Naive B cell (primary cell): ENCODE measurements at places on chromosomes 3 and 15.
A peak's percentile ranks its signal among the peaks of the same experiment; 100 is the strongest.

DNA sequence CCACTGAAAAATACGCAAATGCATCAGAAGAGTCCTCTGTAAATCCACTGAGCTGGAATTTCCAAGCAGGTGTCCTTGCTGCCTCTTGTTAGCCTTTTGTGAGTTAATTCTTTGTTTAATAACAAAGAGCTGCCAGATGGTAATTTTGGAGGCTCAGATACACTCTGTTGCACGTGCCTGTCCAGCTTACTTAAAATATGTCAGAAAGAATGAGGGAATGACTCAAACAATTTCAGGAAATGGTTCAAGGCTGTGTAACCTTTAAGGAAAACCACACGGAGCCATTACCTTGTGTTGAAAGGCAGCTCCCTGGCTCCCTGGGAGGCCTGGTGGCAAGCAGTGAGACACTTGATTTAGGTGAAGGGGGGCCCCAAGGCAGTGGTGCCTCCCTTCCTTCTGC is 302.2 kb upstream of the CTDSPL start:
- no peak for DNase-seq

GRCh38 chr15:92655178-92655995 is at the start of gene FAM174B:
TSS of gene FAM174B (minus strand) at chr15:92655775.
- DNase-seq, result no peak

DNA sequence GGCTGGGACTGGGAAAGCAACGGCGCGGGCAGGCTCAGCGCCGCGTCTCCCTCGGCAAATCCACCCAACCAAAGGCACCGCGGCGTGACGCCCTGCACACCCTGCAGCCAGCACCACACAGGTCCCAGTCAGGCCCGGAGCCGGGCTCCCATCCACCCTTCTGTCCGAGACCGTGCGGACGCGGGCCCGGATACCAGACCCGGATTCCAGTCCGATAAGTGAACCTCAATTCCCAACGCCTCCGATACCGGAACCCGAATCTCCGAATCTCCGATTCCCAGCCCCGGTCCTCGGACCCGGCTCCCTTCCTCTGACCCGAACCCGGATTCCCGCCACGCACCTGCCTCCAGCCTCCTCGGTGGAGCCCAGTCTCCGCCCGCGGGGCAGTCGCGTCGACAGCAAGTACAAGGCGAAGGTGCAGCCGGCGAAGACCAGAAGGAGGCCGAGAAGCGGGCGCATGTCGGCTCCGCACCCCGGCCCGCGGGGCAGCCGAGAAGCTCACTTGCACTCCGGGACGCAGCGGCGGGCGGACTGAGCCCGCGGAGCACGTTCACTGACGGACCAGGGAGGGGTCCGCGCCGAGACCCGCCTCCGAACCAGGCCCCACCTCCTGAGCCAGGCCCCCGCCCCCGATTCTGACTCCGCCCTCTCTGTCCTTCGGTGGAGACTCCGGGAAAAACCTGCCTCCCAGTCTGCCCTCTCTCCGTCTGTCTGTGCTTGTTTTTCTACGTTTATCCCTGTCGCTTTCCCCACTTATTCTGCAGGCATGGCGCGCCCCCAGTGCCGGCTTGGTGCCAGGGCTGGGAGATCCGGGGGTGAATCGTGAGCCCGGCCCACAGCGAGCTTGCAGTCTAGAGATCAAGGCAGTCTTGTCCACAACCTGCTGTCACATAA is at the start of gene TMEM41A:
Gene TMEM41A (minus strand): TSS at position 533 of the 894 bp plus-strand sequence. CDS start 74 bp downstream, at position 459.
- DNase-seq, result peak; percentile 84

- no peak for DNase-seq
Observed at GRCh38 chr3:188834349-188834748, 337.4 kb upstream of the TPRG1 start.

GRCh38 chr3:69385723-69386555 is at the start of gene FRMD4B:
TSS of gene FRMD4B (minus strand) at chr3:69386088. CDS start at chr3:69385989, 99 bp downstream.
- peak; percentile 1 for DNase-seq

DNA sequence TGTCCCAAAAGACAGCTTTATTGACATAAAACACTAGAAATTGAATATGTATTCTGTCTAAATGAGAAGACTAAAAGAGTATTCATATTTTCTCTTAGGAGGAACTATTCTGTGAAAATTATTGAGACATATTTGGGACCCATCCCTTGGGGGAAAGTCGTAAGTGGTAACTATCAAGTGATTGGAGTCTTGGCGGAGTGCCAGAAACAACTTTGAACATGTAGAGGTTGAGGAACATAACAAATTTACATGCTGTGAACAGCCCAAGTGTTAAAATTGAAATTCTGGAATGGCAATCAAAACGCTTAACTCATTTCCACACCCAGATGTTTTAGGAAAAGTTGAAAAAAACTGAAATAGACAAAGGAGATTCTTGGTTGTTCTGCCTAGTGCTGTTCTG is 1034.6 kb downstream of the NSUN3 start:
- DNase-seq, result no peak

DNA sequence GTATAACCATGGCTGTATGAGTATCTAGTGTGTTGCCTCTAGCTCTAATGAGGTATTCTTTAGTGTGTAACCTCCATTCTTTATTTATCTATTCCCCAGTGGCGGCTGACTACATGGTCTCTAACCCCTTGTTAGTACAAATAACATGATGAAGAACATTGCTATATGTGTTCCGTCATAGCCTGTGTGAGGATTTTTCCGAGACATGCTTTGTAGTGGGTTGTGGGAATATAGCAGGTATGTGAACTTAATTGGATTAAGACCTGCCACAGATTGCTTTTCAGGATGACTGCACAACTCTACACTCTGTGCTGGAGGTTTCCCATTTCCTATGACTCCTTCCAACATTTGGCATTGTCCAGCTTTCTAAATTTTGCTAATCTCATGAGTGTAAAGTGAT is 563.4 kb downstream of the ROBO1 start:
- DNase-seq, result no peak

DNA sequence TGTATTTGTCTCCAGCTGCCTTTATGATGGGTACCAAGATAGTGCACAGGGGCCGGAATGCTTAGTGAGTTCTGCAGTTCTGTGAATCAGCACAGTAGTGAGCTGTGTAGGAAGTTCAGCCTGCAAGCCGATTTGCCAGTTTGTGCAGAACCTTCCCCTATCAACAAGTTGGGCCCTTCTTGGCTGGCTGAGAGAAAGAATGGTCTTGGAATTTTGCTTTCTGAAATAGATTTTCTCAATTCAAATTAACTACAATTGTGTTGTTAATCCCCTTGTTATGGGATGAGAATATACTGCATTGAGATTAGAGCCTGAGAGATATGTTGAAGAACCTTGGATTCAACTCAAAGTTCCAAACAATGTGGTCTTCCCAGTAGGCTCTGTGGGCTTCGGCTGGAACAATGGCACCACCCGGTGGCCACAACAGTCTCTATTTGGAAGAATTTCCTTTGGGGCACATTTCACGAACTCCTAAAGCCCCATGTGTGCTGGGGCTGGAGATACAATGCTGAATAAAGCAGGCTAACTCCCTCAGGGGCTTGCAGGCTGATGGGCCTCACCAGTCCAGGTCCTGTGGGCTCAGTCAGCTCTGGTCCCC is 59.1 kb downstream of the TRIM42 start:
- DNase-seq, result no peak
